ENCODE measurements at places on chromosomes 3 and 15.

DNA sequence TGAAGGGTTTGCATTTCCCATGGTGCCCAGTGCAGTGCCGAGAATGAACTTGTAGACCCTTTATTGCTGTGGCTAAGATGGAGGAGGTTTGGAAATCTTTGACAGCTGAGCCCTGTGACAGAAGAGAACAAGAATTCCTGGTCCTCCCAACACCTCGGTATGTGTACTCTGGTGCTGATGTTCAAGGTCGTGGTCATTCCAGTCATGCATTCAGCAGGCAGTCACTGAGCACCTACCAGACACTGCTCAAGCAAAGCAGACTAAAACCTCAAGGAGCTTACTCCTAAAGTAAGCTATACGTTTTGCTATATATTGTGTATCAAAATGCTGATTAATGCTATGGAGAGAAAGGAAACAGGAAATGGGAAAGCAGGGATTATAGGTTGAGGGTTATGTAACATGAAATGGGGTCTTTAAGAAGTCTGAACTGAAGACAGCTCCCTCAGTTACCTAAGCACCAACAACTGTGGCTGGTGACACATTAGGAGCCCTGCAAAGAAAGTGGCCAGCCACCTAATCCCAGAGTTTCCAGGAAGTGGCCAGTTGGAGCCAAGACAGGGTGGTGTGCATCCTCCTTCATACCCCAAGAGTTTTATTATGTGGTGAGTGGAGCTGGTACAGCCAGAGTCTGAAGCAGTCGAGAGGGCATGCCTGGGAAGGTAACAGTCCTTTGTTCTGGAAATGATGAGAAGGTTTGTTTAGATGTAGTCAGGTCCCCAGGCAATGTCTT lies 65.0 kb downstream of the CCNL1 start:
- DNase-seq: peak; percentile 35

- peak; percentile 72 for DNase-seq
Observed at GRCh38 chr15:41022487-41023090, 69.3 kb downstream of the CHAC1 start.

GRCh38 chr15:62119874-62120273 lies 45.2 kb downstream of the C2CD4B start:
- no peak for DNase-seq

- no peak for DNase-seq
Observed at GRCh38 chr3:169513672-169514071, 149.8 kb downstream of the MECOM start.

DNA sequence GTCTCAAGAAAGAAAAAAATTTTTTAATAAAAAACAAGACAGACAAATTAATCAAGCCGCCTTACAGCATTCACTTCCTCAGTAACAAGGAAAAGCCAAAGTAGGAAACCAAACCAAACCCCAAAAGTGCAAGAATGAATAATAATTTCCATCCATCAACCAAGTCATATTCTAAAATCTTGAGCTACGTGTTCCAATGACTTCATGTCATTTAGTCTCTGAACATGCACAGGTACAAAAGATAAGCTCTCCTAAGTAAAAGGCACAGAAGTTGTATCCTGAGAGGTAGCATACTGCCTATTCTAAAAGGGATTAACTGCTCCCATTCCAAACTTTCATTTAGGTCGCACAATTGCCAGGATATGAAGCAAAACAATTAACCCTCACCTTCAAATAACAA lies 29.7 kb downstream of the SLC4A7 start:
- DNase-seq: no peak
